ENCODE measurements at places on chromosomes 4 and X.

GRCh38 chr4:6224735-6225134 lies 24.4 kb upstream of the JAKMIP1 start:
- no peak for DNase-seq

DNA sequence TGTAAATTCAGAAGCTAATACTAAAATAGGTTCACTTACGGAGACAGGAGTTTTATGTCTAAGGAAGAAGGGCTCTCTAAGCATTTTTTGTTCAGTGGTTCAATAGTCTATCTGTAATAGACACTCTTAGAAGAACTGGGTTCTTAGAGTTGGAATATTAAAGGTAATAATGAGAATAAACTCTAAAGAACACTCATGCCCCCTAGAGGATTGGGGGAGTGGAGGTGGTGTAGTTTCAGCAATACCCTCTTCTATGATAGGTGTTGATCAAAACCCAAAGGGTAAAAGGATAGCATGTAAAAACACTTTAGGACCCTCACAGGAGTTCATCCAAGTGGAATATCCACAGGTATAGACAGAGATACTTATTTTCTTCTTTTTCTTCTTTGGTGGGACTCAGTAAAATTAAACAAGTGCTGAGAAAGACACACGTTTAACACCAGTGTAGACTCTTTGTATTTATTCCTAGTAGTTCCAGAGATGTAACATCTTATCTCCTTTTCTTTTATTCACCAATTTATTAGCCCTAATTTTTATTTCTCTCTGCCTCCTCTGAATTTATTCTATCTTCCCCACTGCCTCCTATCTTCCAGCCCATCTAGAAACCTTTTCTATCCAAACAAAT lies 25.7 kb upstream of the MND1 start:
- no peak for DNase-seq

DNA sequence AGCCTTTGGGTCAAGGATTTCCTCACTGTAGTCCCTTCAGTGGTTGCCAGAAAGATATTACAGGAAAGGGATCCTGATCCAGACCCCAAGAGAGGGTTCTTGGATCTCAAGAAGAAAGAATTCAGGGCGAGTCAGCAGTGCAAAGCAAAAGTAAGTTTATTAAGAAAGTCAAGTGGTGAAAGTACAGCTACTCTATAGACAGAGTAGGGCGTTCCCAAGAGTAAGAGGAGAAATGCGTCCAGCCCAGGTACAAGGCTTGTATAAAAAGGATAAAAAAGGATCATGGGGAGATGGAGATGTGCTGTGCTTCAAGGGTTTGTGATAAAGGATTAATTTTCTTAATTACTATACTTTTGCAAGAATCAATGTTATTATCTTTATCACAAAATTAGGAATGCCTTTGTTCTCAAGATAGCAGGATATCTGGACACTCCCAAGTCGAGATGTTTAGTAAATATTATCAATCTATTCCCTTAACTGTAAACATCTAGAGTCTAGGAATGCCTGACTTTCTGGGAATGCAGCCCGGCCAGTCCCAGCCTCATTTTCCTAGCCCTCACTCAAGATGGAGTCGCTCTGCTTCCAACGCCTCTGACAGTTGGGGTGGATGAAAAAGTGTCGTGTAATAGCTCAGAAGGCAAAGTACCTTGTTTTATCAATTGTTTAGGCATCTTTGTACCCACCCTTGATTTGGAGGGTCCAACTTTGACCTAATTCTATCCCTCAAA lies 360.7 kb downstream of the GPM6A start:
- no peak for DNase-seq

GRCh38 chr4:126737899-126738526 lies 894.7 kb upstream of the INTU start:
- DNase-seq = no peak

DNA sequence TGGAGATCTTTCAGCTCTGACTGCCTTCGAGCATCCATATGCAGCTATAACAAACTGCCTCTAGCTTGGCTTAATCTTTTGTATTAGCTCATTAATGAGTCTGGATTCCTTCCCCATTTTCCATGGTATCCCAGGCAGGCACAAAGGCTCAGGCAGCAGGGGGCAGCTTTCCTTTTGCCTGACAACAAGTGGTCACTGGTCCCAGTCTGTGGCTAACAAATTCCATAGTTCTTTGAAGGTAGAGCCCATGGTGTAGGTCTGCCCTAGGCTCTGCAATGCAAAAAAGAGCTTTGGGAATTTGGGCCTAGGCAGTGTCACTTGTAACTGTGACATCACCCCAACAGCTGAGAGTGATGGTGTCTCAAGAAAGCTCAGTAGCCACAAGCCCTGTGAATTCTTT lies 234.4 kb upstream of the GPC4 start:
- DNase-seq = no peak

DNA sequence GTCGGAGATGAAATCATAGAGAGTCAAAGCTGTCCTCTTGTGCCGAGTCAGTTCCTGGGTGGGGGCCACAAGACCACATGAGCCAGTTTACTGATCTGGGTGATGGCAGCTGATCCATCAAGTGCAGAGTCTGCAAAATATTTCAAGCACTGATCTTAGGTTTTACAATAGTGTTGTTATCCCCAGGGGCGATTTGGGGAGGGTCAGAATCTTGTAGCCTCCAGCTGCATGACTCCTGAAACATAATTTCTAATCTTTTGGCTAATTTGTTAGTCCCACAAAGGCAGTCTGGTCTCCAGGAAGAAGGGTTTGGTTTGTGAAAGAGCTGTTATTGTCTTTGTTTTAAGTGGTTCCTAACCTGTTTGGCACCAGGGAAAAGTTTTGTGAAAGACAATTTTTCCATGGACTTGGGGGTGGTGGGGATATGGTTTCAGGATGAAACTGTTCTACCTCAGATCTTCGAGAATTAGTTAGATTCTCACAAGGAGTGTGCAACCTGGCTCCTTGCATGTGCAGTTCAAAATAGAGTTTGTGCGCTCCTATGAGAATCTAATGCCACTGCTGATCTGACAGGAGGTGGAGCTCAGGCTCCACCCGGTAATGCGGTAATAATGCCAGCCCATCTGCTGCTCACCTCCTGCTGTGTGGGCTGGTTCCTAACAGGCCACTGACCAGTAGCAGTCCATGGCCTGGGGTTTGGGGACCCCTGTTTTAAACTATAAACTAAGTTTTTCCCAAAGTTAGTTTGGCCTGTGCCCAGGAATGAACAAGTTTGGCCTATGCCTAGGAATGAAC lies 29.2 kb downstream of the METAP1 start:
- no peak for DNase-seq

DNA sequence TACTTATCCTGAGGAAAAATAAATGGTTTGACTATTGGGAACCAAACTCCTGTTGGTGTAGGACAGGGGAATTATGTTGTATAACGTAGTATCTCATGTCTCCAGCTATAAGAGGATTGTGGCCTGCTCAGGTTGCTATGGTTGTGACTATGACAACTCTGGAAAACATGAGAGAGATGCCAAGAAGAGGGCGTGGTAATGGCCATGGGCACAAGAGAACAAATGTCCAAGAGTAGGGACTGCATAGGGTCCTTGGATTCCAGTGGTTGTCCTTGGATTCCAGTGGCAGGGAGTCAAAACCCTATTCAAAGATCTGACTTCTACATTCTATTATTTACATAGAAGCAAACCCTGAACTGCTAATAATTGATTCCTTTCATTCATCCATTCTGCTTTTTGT lies 6.8 kb upstream of the MOB1B start:
- no peak for DNase-seq

- no peak for DNase-seq
These were observed 1.1 kb upstream of the AP1S2 start for GRCh38 chrX:15855568-15856221.

GRCh38 chr4:38821739-38822138 lies 17.1 kb upstream of the TLR1 start:
- DNase-seq = no peak

DNA sequence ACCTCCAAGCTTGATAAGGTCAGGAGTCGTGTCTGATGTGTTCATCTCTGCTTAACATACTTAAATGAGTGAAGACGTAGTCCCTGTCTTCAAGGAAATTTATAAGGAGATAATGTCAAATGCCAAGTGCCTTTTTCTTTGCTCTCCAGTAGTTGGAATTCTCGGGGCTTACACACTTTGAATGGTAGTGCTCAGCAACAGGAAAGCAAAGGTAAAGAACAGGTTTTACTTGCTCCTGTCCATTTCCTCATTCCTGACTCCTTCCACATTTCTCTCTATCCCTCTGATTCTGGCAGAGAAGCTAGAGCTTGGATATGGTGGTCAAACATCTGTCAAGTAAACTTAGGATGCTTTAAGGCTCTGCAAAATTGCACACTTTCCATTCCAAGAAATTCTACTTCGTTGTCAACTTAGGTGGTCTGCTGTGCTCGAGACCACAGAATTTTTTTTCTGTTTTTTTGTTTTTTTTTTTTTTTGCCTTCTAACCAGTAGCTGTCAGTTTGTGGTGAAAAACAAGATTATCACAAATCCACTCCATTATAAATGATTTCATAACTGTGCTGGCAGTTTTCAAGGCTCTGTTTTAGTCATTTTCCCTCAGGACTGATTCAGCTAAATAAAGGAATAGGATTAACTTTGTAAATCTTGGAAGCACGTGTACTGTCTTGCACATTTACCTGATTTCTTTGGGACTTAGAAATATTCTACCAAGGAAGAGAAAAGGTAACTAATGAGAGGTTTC lies 180.8 kb upstream of the ANXA3 start:
- DNase-seq = no peak

- no peak for DNase-seq
These were observed 184.8 kb downstream of the UNC5C start for GRCh38 chr4:95363966-95364365.

DNA sequence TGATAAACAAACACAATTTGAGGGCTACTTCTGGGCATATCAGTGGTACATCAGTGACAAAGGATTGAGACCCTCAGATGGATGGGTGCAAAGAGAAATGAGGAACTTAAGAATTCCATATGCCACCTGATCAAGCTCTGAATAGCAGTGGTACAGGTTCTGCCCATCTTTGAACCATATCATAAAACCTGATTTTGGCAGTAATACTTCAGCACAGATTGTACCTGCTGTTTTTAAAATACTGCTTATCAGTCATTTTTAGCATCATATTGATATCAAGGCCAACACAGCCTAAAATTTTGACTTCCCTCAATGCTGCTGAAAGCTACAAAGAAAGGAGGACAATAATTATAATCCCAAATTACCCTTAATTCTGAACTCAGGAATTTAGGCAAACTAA lies 41.5 kb downstream of the ANK2 start:
- DNase-seq = no peak

All from CD8-positive, alpha-beta memory T cell (primary cell).